ENCODE measurements at places on chromosomes 6 and 20.

GRCh38 chr6:83808926-83809325 lies 44.2 kb upstream of the RIPPLY2 start:
- no peak for DNase-seq

DNA sequence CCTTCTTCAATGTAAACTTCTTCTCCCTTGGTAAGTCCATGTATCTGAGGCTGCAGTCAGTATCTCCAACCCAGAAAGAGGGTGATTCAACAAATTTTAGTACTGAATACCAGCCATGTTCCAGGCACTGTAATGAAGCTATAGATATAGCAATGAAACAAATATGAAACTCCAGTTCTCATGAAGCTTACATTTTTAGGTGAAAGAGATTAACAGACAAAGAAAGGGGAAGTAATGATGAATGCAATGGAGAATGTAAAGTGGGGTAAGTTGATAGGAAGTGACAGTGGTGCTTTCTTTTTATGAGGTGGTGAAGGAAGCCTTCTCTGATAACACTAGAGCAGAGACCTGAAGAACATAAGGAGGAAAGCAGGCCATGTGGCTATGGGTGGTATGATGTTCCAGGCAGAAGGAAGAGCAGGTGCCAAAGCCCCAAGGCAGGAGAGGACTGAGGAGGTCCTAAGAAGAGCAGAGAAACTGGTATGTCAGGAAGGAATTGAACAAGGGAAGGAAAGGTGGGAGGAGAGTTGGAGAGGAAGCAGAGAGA lies 143.6 kb downstream of the TFAP2B start:
- DNase-seq = no peak

DNA sequence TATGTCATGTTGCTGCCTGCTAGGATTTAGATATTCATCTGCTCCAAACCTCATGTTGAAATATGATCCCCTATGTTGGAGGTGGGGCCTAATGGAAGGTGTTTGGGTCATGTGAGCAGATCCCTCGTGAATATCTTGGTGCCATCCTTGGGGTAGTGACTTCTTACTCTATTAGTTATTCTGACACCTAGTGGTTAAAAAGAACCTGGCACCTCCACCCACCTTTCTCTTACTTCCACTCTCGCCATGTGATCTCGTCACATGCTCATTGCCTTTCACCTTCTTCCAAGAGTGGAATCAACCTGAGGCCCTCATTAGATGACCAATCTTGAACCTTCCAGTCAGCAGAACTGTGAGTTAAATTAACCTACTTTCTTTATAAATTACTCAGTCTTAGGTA lies 549.4 kb upstream of the SYNCRIP start:
- no peak for DNase-seq

DNA sequence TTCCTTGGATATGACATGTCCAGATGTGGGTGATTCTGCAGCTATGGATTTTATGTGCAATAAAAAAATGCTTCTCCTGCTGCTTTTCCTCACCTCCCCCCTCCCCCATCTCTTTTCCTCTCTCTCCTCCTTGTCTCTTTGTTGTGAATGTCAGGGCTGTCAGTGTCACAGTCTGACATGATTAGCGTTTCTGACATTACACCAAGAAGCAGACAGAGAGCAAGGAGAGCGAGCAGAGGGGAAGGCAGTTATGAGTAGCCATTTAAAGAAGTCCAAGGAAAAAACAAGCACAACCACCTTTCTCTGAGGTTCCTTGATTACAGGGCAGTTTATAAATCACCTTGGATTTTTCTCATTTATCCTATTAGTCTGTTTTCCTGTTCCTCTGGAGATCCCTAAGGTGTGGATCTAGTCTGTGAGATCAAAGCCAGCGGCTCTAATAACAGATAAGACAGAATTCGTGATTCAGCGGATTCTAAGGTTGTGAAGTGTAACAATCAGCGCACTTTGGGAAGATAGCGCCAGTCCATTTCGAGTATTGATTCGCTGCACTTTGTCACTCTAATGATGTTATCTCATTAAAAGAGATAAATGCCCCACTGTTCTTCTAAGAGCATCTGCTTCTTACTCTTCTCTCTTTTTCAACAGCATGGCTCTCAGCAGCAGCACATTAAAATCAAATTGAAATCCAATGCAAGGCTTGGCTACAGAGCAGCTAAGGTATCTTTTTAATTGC lies 101.4 kb downstream of the BACH2 start:
- DNase-seq = no peak
